ENCODE measurements at places on chromosomes 12 and 14.

- no peak for DNase-seq
Measured at GRCh38 chr12:131736446-131737149, 25.7 kb downstream of the SFSWAP start.

DNA sequence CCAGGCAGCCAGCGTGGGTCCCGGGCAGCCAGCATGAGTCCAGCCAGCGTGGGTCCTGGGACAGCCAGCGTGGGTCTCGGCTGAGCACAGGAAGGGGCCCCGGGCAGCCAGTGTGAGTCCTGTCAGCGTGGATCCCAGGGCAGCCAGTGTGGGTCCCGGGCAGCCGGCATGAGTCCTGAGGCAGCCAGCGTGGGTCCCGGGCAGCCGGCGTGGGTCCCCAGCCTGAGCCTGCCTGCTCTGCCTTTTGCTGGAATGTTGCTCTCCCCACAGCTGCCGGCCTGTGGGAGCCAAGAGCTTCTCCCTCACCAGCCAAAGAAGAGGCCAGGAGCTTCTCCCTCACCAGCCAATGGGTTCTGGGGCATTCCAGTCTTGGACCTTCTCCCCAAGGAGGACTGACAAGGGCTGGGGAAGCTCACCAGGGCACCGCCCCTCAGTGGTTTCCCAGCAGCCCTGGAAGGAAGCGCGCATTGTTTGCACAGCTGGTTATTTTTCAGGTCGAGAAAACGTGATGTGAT is 15.0 kb upstream of the RFLNA start:
- no peak for DNase-seq

- DNase-seq, result no peak
Measured at GRCh38 chr14:61394542-61394941, 73.2 kb downstream of the PRKCH start.

DNA sequence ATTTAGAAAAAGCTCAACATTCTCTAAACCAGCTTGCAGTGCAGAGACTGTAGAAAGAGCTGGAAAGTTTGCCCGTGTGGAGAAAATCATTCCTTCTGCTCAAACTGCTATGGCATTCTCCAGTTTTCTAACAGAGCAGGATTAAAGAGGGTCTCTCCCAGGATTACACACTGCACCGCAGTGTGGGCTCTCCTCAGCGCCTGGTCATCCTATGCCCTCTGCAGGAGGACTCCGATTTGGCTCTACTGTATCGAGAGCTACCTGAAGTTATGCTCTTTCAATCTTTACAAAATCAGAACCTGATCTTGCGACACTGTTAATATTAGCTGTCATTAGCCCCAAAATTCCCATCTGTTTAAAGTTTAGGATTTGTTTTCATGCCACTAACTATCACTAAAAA is 33.0 kb downstream of the BHLHE41 start:
- DNase-seq, result no peak

DNA sequence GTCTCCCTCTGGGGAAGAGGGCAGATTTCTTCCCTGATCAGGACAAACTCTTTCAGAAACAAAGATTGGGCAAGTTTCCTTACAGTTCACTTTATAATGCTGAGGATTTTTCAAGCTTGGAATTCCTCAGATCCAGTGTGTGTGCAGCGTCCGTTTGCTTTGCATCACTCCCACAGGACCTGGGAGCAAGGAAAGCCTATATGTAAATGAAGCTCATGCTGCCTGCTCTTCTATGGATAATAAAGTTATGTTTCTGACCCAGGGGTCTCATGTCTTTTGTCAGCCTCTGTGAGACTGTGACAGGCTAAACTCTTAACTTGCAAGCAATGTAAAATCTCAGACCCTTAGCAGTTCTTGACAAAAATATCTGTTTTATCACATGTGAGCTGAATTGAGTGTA is 41.6 kb downstream of the TRHDE start:
- no peak for DNase-seq

DNA sequence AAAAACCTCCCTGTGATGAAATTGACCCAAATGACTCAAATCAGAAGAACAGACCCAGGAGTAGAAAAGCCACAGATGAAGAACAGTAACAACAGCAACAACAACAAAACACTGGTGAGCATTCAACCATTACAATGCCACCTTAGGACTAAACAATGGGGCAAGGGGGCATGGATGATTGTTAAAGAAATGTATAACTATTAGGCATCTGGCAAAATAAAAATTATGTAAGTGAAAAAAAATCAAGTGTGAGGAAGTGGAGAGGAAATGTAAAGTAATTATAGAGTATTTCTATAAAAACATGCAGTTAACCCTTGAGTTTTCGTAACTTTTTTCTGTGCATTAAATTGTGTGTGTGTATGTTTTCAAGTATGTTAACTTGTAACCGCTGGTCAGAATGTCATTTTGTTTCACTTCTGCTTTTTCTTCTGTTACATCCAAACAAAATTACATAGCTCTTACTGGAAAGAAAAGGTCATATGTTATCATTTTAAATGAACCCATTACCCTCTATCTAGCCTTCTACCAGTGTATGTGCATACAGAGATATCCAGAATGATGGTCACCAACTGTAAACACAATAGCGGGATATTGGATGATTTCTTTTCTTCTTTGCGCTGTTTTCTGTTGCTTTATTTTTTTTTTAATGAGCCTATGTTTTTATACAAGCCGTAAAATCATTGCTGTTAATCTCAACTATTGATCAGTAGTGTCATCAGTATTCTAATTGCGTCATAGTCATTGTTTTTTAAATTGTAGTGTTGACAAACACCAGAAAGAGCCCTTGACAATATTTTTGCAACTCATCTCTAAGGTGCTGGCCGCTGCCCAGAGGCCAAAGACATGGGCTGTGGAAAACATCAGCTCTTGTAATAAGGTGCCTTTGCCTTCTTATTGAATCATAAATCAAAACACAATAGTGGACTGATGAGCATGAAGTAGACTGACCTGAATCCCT is 170.6 kb downstream of the CRADD start:
- DNase-seq, result no peak

GRCh38 chr12:100359822-100360221 is 2.9 kb downstream of the SLC17A8 start:
- no peak for DNase-seq

GRCh38 chr12:30614031-30614430 is 81.6 kb downstream of the IPO8 start:
- no peak for DNase-seq

DNA sequence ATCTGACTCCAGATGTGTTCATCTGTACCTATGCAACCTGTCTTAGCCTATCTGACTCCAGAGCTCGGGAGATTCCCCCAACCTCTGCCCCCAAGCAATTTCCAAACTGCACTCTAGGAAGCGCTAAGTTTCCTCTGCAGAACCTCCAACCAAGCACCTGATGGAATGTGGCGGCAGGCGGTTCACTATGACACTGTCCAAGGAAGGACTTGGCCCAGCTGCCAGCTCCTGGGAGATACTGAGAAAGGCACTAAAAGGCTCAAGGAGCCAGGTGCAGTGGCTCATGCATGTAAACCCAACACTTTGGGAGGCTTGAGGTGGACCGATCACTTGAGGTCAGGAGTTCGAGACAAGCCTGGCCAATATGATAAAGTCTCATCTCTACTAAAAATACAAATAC is 244.0 kb downstream of the BCL11B start:
- no peak for DNase-seq

- DNase-seq, result no peak
Measured at GRCh38 chr12:2083561-2083960, 30.8 kb downstream of the CACNA1C start.

DNA sequence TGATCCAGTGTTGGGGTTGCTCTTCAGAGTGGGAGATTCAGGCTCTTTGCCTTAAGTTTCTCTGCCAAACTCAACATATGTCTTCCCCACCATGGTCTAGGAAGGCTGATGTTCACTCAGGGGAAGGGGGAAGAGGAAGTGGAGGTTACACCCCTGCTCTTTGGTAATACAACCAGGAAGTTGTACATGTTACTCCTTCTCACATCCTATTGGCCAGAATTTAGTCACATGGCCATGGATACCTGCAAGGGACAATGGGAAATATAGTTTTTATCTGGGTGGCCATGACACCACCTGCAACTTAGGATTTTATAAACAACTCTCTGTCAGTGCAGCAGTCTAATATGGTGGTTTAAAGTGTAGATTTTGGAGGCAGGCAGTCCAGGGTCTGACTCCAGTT is 150.9 kb downstream of the TBX5 start:
- no peak for DNase-seq

DNA sequence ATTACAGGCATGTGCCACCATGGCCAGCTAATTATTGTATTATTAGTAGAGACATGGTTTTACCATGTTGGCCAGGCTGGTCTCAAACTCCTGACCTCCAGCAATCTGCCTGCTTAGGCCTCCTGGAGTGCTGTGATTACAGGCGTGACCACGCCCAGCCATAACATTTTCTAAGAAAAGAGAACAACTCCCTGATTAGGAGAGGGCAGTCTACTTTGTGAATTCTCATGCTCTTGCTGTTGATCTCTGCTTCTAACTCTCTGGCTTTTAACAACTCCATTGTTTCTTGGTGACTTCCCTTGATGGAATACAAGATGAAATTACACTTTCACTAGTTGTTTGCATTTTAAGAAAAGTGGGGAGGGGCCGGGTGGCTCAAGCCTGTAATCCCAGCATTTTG is 33.6 kb downstream of the SSH1 start:
- DNase-seq, result no peak

DNA sequence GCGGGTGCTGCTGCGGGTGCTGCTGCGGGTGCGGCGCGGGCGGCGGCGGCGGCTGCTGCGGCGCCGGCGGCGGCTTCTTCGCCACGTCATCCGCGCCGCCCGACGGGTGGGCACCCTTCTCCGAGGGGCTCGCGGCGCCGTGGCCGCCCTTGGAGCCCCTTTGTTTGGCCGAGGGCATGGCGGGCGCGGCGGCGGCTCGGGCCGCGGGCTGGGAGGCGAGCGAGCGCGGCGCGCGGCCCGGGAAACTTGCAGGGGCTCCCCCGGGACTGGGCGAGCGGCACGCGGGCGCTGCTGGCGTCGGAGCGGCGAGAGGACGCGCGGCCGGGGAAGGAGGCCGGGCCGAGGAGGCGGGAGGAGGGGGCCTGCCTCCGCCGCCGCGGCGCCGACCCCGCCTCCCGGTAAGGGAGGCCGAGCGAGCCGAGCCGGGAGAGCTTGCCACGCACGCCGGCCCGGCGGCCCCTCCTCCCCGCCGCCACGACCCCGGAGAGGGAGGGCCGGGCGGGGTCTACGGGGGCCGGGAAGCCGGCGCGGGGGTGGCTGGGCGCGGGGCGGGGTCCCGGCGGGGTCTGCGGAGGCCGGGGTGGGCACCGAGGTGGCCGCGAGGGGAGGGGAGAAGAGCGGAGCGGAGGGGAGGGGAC is at the start of gene CKAP4:
TSS of gene CKAP4 (minus strand) at position 347 of the 638 bp plus-strand sequence. CDS start at position 178, 169 bp downstream.
- no peak for DNase-seq

- DNase-seq, result no peak
Measured at GRCh38 chr14:63210812-63211211, 6.6 kb downstream of the RHOJ start.

- DNase-seq, result no peak
Measured at GRCh38 chr14:51548187-51548586, 103.5 kb upstream of the FRMD6 start.

GRCh38 chr14:58941629-58942028 is 246.8 kb upstream of the DAAM1 start:
- no peak for DNase-seq

DNA sequence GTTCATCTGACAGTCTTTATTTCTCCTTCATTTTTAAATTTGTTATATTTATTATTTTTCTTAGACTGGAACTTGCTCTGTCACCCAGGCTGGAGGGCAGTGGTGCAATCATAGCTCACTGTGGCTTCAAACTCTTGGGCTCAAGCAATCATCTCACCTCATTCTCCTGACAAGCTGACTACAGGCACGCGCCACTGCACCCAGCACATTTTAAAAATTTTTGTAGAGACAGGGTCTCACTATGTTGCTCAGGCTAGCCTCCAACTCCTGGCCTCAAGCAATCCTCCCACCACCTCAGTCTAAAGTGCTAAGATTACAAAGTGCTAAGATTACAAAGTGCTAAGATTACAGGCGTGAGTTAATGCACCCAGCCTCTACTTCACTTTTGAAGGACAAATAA is 96.6 kb downstream of the RALGAPA1 start:
- DNase-seq, result no peak

GRCh38 chr14:89616852-89617341 is 199.9 kb upstream of the FOXN3 start:
- peak; percentile 26 for DNase-seq

- no peak for DNase-seq
Measured at GRCh38 chr12:102426599-102427542, 53.5 kb downstream of the IGF1 start.

- no peak for DNase-seq
Measured at GRCh38 chr12:60172266-60173211, 576.7 kb downstream of the SLC16A7 start.

DNA sequence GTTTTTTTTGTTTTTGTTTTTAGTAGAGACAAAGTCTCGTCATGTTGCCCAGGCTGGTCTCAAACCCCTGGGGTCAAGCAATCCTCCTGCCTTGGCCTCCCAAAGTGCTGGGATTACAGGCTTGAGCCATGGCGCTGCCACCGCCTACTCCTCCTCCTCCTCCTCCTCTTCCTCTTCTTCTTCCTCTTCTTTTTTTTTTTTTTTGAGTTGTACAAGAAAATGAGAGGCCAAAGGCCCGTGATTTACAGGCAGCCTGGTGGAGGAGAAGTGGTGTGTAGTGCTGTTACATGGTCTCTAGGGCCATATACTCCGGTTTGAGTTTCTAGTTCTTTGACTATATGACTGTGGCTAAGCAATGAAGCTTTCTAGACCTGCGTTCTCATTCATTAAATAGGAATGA is 29.6 kb upstream of the SPPL3 start:
- no peak for DNase-seq

- DNase-seq, result no peak
Measured at GRCh38 chr14:64723691-64724577, 19.7 kb downstream of the PLEKHG3 start.

DNA sequence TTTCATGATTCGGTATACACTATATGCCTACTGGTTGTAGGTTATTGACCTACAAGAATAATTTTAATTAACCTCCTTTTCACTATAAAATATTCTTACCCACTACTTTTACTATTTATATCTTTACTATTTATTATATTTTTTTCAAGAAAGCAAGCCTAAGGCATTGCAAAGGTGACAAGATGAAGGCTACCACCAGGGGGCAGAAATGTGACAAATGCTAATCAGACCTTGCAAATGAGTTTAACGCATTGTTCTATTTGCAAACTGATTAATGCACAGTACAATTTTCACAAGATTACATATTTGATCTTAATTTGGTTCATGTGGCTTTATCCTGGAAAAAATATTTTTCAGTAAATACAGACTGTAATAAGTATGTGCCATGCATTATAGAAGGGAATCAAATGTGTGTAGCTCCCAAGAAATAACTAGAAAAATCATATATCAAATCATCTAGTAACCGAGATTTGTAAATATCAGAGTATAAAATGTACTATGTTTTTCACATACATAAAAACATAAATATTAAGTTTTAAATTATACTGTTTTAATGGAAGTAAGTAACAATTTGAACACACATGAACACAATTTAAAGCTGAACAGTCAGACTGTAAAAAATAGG is 107.0 kb downstream of the ADAMTS20 start:
- peak; percentile 49 for DNase-seq

DNA sequence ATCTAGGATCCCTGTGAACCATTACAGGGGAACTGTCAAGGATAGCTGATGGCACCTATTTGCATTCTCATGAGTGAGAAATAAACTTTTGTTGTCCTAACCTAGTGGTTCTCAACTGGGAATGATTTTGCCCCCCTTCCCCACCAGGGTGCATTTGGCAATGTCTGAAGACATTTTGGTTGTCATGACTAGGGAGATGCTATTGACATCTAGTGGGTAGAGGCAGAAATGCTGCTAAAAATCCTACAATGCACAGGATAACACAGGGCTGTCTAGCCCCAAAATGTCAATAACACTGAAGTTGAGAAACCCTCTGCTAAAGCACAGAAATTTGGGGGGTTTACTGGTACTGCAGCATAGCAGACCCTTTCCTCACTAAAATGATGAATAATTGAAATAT is 140.9 kb upstream of the SRRM4 start:
- no peak for DNase-seq

GRCh38 chr14:89486961-89487360 is 69.9 kb upstream of the FOXN3 start:
- DNase-seq, result no peak

Data from HFF-Myc (cell line).